HAP-1 (cell line): ENCODE measurements at places on chromosomes 13 and 19.

GRCh38 chr13:37485756-37486155 lies 112.8 kb downstream of the POSTN start:
- DNase-seq: no peak

- no peak for DNase-seq
Observed at GRCh38 chr19:11096210-11096841, 7.1 kb downstream of the LDLR start.

DNA sequence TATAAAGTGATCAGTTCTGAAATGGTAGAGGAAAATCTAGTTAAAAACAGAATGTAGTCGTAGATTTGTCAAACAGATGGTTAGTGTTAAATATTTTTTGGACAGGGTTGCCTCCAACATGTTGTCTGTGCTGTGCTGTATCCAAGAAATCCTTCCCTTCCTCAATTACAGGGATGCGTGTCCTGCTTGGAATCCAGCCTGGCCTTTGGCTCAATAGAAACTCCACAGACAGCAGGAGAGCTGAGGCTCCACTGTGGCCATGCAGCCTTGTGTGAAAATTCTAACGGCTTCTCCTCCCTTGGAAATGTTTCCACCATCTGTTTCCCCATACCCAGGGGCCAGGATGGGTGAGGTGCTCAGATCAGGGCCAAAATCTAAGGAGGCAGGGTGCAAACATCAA lies 67.7 kb upstream of the USP29 start:
- DNase-seq: no peak

DNA sequence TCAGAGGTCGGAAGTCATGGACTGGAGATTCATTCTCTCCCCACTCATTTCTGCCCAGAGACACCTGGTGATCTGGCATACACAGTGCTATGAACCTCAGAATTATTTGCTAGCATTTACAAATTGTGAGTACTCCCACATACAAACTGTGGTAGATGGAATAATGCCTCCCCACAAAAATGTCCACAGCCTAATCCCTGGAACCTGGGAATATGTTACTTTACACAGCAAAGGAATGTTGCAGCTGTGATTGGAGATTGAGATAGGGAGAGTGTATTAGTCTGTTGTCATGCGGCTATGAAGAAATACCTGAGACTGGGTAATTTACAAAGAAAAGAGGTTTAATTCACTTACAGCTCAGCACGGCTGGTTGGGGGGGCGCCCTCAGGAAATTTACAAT lies 3.1 kb upstream of the UQCRFS1 start:
- DNase-seq: no peak

- no peak for DNase-seq
Observed at GRCh38 chr19:7521551-7522071, 813 bp upstream of the MCOLN1 start.

DNA sequence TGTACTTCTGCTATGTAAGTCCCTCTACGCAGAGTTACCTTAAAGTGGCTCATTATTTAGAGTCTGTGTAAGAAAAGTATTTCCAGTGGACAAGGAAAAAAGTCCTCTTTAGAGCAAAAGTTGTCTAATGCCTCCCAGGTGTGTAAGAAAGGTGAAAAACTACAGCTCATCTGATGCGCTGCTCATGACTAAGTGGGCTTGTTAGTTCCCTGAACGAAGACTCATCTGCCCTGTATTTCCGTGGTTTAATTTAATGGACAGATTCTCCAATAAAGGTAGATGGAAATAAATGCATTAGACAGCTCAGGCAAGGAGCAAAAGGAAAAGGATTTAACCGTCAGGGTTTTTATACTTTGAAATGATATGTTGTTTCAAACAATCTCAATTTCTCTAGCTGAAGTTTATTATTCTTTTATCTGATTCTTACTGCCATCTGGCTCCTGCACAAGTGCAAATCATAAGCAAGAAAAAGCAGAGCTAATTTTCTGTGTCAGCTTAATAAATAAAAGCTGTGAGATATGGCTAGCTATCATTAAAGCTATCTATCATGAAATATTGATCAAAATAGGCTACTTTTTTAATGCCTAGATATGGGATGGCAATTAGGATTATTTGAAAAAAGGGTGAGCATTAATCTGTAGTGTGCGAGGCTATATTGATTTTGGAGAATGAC lies 73.7 kb upstream of the PCDH9 start:
- no peak for DNase-seq

- no peak for DNase-seq
Observed at GRCh38 chr13:98856983-98857382, 104.5 kb upstream of the SLC15A1 start.

DNA sequence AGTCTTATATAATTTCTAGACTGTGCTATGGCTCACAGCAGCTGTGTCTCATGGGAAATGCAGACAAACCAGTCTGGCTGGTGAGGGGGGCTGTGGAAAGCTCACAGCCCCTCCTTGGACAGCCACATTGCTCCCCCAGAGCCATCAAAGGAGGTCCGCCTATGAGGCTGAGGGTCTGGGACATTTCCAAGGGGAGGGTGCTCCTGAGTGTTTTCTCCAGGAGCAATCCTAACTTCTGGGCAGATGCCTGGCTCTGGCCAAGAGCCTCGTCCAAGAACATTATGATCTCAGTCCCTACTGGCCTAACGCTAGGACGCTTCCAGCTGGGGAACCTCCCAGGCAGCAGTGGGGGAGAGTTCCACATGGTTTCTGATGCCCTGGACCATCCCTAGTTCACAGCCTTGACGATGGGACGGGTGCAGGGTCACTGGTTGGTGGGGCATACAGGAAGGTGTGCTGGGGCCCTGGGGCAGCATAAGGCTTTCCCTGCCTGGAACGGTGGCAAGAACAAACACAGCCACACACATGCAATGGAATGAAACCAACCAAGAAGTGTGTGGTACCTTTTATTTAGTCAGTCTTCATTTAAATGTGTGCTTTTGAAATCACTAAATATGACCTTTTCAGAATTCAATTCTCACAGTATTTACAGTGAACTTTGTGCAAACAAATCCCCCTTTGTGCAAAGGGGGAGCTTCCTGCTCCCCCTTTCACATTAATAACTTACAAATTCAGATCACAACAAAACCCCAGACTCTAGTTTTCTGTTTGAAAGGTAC lies 60.6 kb downstream of the CDADC1 start:
- DNase-seq: no peak

DNA sequence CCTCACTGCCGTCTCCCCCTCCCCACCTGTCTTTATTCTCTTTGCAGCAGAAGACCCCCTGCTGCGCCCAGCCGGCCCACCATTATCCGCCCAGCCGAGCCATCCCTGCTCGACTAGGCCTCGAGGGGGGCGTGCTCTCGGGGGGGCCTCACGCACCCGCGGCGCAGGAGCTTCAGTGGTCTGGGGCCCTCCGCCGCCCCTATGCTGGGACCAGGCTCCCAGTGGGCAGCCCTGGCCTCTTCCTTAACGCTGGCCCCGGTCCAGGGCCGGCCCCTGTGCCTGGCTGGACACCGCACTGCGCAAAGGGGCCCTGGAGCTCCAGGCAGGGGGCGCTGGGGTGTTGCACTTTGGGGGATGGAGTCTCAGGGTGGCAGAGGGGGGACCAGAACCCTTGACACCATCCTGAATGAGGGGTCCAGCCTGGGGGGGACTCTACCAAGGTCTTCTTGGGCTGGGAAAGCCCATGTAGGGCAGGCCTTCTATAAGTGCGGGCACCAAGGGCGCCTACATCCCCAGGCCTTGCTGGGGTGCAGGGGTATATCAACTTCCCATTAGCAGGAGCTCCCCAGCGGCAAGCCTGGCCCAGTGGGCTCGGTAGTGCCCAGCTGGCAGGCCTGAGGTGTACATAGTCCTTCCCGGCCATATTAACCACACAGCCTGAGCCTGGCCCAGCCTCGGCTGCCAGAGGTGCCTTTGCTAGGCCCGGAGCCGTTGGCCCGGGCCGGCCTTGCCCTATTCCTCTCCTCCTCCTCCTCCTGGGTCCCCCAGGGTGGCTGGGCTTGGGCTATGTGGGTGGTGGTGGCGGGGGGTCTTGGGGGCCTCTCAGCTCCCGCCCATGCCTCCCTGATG lies 4.9 kb downstream of the TMED1 start:
- DNase-seq: no peak

GRCh38 chr19:5966215-5966614 lies 11.7 kb downstream of the RANBP3 start:
- DNase-seq: no peak

DNA sequence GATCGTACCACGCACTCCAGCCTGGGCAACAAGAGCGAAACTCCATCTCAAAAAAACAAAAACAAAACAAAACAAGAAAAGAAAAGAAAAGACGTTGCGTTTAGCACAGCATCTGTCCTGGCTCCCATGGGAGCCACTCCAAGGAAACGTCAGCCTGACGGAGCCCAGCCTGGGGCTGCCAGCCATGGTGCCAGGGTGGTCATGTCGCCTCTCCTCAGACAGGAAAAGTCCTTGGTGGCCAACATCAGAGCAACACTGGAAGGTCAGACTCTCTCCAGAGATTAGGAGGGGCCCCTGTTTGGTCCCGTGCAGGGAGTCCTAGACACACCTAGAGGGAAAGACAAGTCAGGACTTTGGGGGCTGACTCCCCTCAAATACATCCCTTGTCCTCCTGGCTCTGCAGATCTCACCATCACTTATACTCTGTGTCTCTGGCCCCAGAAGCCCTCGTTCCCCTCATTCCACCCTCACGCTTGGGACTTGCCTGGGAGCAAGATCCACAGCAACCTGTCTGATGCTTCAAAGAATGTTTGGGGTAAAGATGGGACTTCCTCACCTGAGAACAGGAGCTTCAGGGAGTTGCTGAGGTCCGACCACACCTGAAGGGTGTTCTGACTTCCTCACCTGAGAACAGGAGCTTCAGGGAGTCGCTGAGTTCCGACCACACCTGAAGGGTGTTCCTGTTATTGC lies 9.3 kb downstream of the LILRA4 start:
- DNase-seq: no peak

DNA sequence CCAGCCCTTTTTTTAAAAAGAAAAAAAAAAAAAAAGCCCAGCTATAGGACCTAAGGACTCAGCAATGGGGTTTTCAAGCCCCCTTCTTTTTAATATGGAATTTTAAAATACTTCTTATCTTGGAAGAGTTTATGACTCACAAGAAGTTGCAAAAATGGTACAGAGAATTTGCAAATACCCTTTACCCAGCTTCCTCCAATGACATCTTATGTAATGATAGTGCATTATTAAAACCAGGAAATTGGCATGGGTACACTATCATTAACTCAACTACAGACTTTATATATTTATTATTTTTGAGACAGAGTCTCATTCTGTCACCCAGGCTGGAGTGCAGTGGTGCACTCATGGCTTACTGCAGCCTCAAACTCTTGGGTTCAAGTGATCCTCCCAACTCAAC lies 16.1 kb downstream of the TMEM38A start:
- DNase-seq: no peak

- DNase-seq: no peak
Observed at GRCh38 chr13:97234742-97235141, 12.6 kb downstream of the MBNL2 start.

DNA sequence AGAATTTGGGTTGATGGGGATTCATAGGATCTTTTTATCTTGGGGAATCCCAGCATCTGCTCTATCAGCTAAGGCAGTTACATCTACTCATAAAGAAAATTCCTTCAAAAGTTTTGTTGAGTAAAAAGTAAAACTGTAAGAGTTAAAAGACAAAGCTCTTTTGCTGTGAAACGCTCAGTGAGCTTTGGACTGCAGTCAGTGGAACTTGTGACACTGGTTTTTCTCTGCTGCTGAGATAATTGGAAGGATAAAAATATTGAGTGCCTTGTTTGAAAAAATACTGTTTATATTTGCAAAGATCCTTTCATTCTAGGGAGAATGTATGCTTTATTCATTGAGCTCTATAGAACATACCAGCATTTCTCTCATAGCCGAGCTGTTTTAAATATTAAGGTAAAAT lies 5.3 kb downstream of the NAXD start:
- no peak for DNase-seq

DNA sequence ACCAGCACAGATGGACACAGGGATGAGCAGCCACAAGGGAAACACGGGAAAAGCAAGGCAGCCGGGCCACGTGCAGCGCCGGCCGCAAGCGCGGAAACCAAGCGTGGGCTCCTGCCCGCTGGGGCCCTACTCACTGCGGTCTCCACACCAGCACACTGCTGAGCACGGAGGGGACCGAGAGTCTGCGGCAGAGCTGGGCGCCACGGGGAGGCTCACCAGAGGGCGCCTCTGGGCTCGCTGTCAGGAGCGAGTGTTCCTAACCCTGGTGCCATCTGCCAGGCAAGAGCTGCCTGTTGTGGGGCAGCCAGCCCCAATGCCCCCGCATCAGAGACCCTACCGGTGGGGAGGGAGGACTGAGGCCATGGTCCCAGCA lies 26.5 kb downstream of the MPND start:
- no peak for DNase-seq

DNA sequence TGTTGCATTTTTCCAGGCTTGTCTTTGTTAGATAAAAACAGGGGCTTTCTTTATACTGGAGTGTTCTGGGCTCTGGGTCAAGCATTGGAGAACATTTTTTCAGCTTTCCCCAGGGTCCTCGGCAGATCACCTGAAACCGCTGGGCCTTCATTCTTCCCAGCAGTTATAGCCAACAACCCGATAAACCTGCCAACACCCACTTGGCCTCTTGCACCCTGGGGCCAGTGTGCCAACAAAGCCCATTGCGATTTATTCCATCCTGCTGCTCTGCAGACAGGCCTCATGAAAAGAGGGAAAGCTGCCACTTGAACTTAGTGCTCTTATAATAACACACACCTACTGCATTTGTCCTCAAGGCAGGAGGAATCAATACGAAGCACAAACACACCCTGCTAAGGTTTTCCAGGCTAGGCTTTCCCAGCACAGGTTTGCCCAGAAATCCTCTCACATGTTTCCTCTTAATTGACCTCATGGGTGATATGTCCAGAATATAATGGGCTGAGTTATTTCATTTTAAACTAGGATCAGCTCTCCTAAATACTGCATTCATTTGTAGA lies 669.3 kb downstream of the LIG4 start:
- no peak for DNase-seq

DNA sequence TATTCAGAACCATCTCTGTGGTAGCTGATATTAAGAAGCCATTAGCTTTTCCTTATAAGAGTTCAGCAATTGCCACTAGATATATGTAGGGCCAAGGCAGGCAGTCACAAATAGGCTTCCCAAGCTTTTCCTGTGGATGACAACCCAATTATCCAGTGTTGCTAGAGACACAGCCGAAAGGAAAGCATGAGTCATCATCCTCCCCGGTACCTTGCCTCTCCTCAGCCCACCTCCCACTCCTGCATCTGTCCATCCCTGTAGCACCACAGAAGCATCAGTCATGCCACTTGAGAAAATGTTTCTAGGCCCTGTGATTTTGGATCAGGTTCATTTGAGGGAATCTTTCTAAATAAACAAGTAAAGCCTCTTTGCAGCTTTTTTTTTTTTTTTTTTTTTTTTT lies 204.3 kb downstream of the DNAJC15 start:
- no peak for DNase-seq

DNA sequence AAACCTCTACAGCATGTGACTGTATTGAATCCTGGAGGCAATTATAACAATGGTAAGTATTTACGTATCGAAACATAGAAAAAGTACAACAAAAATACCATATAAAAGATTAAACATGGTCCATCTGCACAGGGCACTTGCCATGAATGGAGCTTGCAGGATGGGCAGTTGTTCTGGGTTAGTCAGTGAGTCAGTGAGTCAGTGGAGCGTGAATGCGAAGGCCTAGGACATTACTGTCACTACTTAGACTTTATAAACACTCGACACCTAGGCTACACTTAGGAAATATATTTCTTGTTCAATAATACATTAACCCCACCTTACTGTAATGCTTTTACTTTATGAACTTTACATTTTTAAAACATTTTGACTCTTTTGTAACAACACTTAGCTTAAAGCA lies 35.6 kb upstream of the TMTC4 start:
- no peak for DNase-seq
